ENCODE measurements at places on chromosomes 3 and 15.

DNA sequence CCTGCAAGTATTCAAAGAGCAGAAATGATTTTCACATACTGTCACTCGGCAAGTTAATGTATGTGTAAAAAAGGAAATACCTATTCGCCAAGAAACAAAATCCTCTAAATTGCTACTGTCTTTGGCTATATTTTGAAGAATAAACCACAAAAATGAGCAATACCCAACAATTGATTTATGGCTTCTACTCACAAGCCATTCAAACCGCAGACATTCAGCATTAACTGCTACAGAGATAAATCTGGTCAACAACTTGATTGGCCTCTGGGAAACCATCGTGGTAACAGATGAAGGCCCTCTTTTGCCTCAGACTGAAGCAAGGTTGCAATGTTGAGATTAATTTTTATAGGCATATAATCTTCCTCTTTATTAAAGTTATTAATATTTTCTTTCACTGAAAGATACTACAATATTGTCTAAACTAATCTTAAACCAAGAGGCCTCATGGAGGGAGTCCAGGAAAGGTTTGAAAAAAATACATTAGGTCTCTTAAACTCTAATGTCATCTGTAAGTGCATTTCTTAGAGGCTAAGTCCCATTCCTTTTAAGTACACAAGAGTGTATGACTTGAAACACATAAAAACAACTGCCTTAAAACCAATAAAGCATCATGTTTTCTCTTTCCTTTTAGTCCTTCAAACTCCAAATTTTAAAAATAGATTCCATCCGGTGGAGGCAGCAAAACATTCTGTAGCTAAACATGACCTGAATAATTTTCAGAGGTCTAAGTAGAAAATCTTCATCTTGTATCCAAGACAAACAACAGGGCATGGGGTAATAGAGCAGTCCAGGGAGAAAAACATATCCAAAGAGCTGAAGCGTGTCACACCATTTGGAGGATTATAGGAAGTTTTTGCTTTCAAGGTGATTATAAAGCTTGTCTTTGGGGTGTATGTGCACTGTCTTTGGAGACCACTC, 162.4 kb upstream of the TGFBR2 start:
- DNase-seq: no peak

GRCh38 chr15:77667338-77668234, 34.9 kb upstream of the LINGO1 start:
- DNase-seq: no peak

DNA sequence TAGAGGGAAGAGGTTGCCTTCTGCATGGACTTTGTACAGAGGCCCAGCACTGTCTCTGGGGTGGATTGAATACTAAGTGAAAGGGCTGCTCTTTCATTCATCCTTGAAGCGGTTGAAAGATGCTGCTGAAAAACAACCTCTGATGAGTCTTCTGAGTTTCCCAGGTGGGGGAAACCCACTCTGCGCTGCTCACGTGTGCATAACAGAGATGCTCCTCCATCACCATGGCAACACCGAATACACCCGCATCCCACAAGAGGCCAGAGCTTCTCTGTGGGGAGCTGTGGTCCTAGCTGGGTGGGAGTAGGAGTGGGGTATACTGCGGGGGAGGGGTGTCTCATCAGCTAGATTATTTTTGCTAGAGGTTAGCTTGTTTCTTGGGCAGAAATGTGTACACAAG, 6.1 kb upstream of the SYN2 start:
- no peak for DNase-seq

DNA sequence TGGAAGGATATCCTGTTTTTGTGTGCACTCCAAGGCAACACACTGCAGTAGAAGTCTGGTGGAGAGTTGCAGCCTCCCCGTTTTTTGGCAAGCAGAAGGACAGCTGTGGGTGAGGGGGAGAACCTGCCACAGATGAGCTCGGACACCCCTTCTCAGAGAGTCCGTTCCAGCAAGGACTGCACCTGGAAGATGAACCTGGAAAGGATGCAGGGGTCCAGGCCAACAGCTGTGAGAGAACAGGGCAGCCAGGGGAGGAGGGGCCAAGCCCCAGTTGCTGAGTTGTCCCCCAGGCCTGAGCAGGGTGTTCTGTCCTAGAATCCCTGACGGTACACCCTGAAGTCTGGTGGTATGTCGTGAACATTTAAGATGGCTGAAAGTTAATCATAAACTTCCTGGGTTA, 30.2 kb downstream of the ZXDC start:
- DNase-seq: no peak

DNA sequence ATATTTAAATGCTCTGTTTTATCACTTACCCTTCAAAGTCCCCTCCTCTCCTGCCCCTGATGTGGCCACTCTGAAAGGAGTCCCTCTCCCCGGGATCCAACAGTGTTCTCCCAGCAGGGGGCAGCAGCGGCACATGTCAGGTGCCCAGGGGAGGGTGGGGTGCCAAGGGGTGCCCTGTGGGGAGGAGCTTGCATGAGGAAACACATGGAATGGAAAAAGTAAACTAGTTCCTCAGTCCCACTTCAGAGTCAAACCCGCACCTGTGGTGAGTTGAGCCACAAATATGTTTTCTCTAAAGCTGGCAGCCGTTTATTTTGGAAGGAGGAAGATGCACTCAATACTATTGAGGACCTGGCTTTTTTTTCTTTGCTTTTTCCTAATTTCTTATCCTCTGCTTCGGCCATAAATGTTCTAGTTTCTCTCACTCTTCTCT, 30.1 kb upstream of the NRROS start:
- DNase-seq: peak; percentile 95

DNA sequence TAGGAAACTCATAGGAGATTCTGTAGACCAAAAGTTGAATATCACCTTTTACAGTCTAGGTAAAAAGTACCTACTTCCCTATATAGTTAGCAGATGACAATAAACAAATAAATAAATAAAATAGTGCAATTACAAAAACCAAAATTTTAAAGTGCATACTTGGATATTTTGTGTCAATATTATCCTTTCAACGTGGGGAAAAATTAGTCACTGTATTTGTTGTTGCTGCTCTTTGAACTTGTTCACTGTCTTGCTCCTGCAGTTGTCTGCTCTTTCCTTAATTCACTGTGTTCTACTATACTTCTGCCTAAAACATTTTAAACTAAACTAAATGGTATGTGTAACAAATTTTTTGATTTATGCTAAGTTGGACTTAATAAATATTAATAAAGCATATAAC, 889.0 kb downstream of the ROBO1 start:
- DNase-seq: no peak

GRCh38 chr3:49339941-49340800, at the start of gene USP4:
Gene USP4, minus strand, starts transcription at chr3:49340053. Its CDS starts 29 bp downstream, at chr3:49340024.
- DNase-seq: peak; percentile 93

GRCh38 chr3:172021164-172021563, 18.2 kb upstream of the FNDC3B start:
- DNase-seq: no peak

GRCh38 chr3:56383092-56383491, 85.2 kb downstream of the ERC2 start:
- DNase-seq: no peak

- DNase-seq: no peak
Observed at GRCh38 chr15:51754267-51754666, 2.9 kb downstream of the TMOD2 start.

GRCh38 chr15:66803182-66803729, 101.2 kb downstream of the SMAD6 start:
- DNase-seq: no peak

GRCh38 chr15:96334017-96334704, 3.7 kb downstream of the NR2F2 start:
- no peak for DNase-seq

GRCh38 chr3:196499061-196499460, 4.5 kb downstream of the RNF168 start:
- DNase-seq: no peak

Measured in stimulated activated CD4-positive, alpha-beta T cell treated with anti-CD3 and anti-CD28 coated beads, Interleukin-12 subunit alpha, Interleukin-12 subunit beta, amount 100 ng/mL, for 24 hours (primary cell).